M059J (cell line): ENCODE measurements at places on chromosomes 3 and 15. TPM values are rescaled to one million over a fixed set of nuclear protein-coding genes. Genes with fewer than 3 reads are reported as not detected.

DNA sequence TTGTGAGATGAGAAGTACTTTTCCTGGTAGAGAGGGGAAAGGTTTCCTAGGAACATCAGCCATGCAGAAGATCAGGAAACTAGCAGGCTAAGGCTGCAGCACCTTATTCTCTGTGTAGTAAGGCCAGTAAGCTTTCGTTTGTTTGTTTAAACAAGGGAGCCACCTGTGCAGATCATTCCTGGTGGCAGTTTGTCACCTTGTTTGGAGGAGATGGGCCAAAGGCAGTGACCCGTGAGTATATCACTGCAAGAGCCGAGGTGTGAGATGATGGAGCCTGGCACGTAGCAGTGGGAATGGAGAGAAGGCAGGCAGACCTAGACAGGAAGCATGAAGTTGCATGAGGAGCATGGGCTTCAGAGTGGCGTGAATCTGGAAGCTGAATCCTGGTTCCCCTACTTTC is 19.6 kb downstream of the ATG7 start:
- peak; percentile 20 for DNase-seq

- DNase-seq, result peak; percentile 60
These were observed 228.7 kb upstream of the ZNF385D start for GRCh38 chr3:21979706-21980105.

DNA sequence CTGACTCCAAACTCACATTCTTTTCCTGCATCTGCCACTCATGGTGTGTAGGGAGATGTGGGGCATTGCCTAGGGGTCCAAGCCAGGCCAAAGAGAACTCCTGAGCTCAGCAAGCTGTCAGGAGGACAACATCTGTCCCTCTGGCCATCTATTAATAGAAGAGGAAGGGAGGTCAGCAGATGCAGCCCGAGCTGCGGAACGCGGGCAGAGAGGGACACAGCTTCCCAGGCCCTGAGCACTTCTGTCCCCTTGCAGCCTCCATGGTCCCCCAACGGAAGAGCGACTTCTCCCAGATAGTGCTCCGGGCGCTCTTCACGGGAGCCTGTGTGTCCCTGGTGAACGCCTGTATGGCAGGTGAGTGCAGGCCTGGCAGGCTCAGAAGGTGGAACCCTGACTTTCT is 37.3 kb upstream of the PDE8A start:
- DNase-seq, result no peak

GRCh38 chr15:83449250-83449671 is 2.1 kb downstream of the SH3GL3 start:
- no peak for DNase-seq

DNA sequence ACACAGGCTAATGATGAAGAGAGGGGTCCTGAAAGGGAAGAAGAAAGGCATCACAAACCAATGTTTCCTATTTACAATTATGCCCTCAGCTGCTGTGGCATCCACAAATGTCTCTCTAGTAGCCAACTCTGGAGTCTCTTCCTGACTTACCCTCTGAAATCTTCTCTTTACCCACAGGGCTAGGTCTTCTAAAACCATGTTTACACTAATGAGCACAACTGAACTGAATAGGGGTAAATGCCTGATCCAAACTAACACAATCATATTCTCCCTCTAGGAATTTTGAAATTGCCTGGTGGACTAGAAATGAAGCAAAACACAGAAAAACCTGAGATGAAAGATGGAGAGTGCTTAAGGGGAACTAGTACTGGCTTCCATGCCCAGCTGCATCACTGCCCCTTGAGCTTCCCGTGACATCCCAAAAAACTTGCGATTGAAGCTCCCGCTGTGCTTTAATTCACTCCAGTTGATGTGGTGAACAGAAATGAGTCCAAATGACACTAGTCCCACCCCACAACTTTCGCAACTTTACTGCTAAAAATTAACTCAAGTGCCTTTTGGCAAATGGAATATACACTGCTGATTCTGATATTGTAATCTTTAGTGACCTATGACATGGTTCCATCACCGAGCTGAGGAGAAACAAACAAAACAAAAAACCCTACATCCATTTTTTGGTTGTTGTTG is 32.8 kb downstream of the CFAP20DC start:
- no peak for DNase-seq

The NSUN3 gene
- total RNA-seq, result 15.1 and 20.6 TPM in 2 replicates

- DNase-seq, result no peak
These were observed 11.0 kb downstream of the CTDSPL2 start for GRCh38 chr15:44438402-44438801.

- DNase-seq, result no peak
These were observed 354.6 kb upstream of the ROPN1 start for GRCh38 chr3:124346487-124346886.

The MUSTN1 gene
- 0.27 TPM in 1 of 2 replicates, not detected in the other for total RNA-seq

The CHRNA5 gene
- total RNA-seq, result 5.0 and 14.7 TPM in 2 replicates

DNA sequence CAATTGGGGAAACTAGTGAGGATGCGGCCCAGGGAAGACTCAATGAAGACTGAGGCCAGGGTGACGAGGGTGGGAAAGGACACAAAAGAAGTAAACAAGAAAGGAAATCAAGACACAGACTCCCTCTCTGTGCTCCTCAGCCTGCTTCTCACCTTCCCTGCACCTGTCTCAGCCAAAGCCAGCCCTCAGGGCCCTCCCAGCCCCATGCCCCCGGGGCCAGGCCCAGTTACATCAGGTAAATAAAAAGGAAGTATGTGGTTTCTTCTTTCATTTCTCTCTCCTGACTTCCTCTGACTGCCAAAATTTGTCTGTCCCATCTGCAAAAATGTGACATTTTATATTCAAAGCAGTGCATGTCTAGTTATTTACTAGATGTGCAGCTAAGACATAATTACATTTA is 328.0 kb downstream of the UACA start:
- DNase-seq, result no peak

DNA sequence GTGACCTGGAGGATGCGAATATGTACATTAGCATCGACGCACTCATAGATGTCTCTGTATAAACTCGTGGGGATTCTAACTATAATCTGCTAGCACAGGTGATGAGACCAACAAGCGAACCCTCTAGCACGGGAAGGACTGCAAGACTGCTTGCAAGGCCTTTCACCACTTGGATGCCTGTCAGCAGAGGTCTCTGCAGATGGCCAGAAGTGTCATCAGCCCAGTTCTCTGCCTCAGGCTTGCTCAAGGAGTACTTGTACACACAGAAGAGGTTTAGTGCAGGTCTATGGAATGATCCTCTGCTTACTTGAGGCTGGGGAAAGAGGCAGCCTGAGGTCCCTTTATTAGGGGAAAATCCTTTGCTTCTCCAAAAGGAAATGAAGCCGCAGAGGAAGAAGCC is 48.1 kb downstream of the EDEM1 start:
- no peak for DNase-seq

The QTRT2 gene
- total RNA-seq, result 14.8 and 29.4 TPM in 2 replicates

DNA sequence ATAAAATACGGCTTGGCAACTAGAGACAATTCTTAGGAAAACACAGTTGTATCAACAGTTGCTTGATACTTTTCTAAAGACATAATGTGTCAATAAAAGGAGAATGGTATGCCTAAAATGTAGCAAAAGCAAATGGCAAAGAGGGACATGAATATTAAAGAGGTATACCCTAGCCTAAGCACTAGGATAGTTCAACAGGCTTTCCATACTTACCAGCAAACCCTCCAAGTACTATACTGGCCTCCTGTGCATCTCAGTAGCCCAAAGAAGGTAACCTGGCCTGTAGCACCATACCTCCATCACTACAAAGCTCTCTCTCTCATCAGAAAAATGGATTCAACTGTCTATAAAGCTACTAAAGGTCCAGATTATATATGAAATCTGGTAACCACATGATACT is 7.5 kb downstream of the SETD2 start:
- DNase-seq, result no peak

The USP19 gene
- 13.1 and 34.5 TPM in 2 replicates for total RNA-seq

The RASL12 gene
- total RNA-seq, result not detected in 2 replicates

The CYP1A1 gene
- total RNA-seq, result 1.4 and 3.3 TPM in 2 replicates

GRCh38 chr15:100131321-100132224 is 210.2 kb downstream of the ADAMTS17 start:
- peak; percentile 36 for DNase-seq

DNA sequence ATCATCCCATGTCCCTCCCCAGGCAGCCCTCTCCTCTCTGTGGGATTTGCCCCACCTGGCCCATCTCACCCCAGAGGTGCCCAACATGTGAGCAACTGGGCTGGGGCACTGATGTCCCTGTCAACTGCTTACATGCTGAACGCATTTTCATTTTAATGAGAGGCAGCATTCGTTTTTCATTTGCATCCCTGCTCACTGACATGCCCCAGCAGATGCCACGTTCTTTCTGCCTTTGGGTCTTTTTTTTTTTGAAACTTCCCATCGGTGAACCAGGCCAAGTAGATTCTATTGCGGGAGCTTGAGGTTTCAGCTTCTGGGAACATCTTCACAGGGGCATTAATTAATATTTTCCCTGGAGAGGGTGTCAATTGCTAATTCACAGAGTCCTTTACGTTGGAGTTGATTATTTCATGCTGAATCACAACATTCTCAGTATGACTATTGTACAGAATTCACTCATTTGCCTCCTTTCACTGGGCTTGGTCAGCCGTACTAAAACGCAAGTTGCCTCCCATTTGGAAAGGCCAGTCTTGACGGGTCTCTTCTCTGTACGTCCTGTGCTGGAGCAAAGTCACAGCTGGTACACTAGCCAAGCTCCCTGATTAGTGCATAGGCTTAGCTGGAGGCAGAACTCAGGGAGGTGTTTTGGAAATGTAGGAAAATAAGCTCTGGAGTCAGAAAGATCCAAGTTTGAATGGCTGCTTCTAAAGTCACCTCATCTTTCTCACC is 69.8 kb downstream of the CHRNA7 start:
- no peak for DNase-seq

The AGBL1 gene
- not detected in 2 replicates for total RNA-seq

The ATP10A gene
- not detected in 2 replicates for total RNA-seq

- no peak for DNase-seq
These were observed 332.4 kb downstream of the ARPP21 start for GRCh38 chr3:35971686-35972085.

The BSN gene
- 0.07 and 0.27 TPM in 2 replicates for total RNA-seq

The LIPC gene
- total RNA-seq, result 1.6 and 2.5 TPM in 2 replicates

DNA sequence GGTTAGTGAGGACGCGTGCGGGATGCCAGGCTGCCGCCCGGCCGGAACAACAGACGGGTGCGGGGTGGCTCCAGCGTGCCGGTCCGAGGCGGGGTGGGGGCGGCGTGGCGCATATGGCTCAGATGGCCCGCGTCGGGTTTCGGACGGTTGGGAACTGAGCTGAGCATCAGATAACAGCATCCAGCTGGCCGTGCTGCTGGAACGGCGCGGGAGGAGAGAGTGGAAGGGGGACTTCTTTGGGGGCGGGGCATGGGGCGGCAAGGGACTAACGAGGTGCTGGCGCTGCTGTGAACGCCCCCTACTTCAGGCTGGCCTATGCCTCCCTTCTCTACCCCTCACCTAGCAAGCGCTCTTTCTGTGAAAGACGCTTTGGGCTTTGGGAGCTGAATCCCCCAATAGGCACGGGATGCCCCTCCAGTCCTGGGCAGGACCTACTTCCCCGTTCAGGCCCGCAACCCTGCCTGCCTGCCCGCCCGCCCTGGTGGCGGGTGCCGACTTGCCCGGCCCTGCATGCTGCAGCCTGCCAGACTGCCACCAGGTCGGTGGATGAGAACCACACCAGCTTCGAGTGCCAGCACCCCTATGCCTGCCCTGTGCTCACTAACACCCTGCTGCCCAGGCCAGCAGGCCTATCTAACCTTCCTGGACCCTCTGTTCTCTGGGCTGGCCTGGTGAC is 542 bp downstream of the INKA1 start:
- peak; percentile 20 for DNase-seq

The PARP6 gene
- total RNA-seq, result 34.6 and 38.7 TPM in 2 replicates

The FBXO22 gene
- 35.8 and 57.4 TPM in 2 replicates for total RNA-seq

GRCh38 chr3:31170932-31171670 is 276.6 kb upstream of the GADL1 start:
- DNase-seq, result peak; percentile 90

DNA sequence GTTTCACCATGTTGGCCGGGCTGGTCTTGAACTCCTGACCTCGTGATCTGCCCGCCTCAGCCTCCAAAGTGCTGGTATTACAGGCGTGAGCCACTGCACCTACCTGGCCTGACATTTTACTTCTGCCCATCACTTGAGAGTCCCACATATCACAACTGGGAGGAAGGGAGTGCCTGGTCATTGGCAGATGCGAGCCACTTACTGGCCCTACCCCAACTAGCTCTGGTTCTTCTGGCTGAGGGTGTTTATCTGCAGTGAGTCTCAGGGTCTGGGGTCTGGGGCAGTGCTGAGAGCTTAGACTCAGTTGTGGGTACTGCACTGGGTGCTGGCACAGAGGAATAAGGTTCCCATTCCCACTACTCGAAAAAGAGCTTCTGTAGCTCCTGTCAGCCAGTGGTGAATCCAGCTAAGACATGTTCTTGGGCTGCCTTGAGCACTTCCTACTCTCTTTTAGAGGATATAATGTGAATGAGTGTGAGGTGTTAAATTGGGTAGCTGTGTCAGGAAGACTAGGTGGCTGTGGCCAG is 30.2 kb downstream of the DAG1 start:
- no peak for DNase-seq

DNA sequence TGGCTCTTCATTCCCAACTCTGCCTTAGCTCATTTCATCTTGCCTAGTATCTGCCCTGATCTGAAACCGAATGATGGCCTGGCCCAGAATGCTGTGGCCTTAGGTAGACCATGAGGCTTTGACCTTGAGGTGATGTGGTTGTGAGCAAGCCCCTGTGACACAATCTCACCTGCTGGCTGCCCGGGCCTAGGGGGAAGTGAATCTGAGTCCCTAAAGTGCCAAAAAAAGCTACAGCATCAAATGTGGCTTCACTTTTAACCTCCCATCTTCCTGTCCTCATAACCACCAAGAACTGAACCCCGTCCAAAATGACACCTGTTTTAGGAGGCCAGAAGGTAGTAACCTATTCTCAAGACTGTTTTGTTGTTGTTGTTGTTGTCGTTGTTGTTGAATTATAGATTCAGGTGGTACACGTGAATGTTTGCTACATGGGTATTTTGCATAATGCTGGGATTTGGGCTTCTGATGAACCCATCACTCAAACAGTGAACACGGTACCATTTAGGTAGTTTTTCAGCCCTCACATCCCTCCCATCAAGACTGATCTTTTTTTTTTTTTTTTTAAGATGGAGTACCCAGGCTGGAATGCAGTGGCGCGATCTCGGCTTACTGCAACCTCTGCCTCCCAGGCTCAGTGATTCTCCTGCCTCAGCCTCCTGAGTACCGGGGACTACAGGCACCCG is 54.6 kb downstream of the MCCC1 start:
- DNase-seq, result no peak

The STAC gene
- total RNA-seq, result 19.6 and 22.3 TPM in 2 replicates

The EDC3 gene
- total RNA-seq, result 4.7 and 9.8 TPM in 2 replicates

The KLHL6 gene
- total RNA-seq, result not detected in 2 replicates

The CACNA2D2 gene
- total RNA-seq, result not detected in 2 replicates

DNA sequence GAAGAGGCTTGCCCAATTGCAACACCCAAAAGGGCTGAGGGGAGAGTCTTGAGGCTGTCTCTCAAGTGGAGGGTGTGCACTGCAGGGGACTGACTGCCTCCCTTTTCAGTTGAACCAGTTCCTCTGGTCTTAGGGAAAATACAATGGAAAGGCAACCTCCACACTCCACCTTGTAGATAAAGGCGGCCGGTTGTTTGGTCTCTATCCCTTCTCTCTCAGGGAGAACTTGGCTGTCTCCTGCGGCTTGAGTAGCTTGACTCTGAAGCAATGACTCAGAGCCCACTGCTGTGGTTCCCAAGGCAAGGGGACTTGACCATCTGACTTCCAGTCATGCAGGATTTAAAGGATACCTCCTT is 143.2 kb upstream of the UMPS start:
- peak; percentile 82 for DNase-seq

- no peak for DNase-seq
These were observed 53.0 kb upstream of the FGD5 start for GRCh38 chr3:14765576-14766427.

The NEK4 gene
- 10.7 and 19.6 TPM in 2 replicates for total RNA-seq

The PLSCR5 gene
- not detected in 2 replicates for total RNA-seq
